ENCODE measurements at places on chromosomes 6 and 20.

GRCh38 chr6:36633915-36634314, 39.8 kb downstream of the SRSF3 start:
- DNase-seq, result no peak

- no peak for DNase-seq
Measured at GRCh38 chr20:7291323-7291943, 523.9 kb downstream of the BMP2 start.

DNA sequence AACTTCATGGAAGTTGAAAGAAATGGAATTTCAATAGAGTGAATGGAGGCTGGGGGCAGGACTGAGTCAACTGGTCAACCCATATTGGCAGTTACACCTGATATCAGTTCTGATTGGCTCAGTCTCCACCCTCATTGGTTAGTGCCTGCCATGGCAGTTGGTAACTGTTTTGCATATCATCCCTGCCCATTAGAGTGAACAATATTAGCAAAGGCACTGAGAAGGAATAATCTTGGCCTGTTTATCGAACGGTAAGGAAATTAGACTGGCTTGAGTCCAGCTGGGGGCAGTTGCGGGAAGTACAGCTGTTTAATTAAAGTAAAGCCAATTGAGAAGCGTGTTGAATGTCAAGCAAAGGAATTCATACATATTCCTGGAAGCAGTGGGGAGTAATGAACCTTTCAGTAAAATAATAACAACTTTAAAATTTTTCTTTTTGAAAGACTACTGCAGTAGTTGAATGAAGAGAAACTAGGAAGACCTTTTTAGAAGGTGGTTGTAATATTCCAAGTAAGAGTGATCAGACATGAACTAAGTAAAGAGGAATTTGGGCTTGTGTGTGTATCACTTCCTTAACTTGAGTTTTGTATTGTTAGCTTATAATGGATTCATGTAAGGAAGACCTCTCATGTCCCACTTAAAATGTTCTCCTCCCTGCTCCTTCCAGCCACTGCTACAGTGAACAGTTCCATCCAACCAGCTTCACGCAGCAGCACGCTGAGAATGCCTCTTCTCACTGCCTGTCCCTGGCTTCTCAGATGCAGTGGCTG, 17.2 kb upstream of the FAM50B start:
- no peak for DNase-seq

DNA sequence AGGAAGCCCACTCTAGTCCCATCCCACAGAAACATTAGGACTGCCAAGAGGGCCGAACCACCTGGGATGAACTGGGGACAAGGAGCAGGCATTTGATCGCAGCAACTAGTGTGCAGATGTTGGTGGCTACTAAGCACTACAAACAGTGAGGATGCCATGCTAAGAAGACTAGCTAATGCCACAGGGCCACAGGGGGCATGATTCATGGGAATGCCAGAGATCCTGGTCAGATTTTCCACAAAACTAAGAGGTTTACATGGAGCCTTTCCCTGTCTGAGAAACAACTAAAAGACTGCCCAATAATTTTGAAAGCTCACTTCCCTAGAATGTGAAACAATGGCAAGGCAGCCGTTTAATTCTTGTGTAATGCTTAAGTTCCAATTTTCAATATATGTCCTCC, 375.9 kb upstream of the PTCHD4 start:
- no peak for DNase-seq

GRCh38 chr6:16764188-16764950, 3.1 kb upstream of the ATXN1 start:
- peak; percentile 73 for DNase-seq

DNA sequence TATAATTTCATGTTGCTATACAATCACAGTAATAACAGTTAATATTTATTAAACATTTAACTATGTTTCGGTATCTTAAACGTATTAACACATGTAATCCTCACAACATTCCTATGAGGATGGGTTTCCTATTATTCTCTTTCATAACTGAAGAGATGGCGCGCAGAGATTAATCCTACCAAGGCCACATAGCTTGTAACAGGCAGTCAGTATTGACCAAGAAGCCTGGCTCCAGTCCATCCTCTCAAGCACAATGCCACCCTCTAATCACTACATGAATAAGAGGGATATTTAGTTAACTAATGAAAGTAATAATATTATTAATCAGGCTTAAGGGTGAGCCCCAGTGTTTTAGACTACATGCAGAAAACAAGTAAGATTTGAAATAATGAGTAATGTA, 149.7 kb upstream of the SIM1 start:
- no peak for DNase-seq

- no peak for DNase-seq
Measured at GRCh38 chr20:48326868-48327267, 500.9 kb downstream of the PREX1 start.

DNA sequence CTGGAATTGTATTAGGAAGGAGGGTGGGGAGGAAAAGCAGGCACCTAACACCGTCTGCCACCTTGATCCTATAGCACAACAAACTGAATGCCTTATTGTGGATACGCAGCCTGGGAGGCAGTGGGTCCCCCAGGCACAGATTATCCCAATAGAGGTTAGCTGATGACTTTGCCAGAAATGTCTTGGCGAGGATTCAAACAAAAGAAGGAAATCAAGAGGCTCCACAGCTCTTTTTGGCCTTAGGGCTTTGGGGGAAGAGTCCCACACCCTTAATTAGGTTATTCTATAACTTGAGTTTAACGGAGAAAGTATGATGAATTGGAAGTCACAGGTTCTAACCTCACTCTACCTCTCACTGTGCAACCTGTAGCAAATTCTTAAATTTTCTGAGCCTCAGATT, 102.0 kb downstream of the MRPL14 start:
- DNase-seq, result no peak

- no peak for DNase-seq
Measured at GRCh38 chr6:82818727-82819126, 246.9 kb downstream of the UBE3D start.

DNA sequence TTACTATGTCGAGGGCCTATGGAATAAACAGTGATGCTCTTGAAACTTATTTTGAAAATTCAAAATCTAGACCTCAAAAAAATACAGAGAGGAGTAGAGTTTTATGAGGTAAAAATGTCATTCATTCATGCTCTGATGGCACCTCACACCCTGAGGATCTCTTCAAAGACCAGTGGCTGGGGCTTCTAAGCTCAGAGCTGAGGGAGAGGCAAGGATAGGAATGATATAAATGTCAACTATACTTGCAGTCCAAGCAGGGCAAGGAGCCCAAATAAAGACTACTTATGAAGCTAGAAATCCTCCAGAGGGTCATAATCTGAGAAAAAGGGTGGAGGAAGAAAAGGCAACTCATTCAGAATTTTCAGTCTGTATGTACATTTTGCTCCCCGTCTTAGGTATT, 136.7 kb upstream of the CARMIL1 start:
- no peak for DNase-seq

DNA sequence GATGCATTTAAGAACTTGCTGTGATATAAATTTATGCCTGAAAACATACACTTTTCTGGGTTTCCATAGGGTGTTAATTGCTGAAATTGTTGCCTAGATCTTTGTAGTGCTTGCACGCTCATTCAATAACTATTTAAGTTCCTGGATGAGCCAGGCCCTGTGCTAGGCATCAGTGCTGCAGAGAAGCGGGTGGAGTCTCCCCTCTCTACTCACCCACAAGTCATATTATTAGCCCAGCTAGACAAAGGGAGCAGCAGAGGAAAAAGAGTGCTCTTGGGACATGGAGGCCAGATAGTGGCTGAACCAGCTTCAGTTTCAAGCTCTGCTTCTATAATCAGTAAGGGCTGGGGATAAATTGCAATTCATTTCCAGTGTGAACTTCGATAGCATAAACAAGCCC, 329.1 kb downstream of the TFAP2B start:
- no peak for DNase-seq

- no peak for DNase-seq
Measured at GRCh38 chr20:62433658-62434497, 6.5 kb upstream of the RBBP8NL start.

- DNase-seq, result peak; percentile 47
Measured at GRCh38 chr6:103672169-103672568, 1187.5 kb downstream of the HACE1 start.

DNA sequence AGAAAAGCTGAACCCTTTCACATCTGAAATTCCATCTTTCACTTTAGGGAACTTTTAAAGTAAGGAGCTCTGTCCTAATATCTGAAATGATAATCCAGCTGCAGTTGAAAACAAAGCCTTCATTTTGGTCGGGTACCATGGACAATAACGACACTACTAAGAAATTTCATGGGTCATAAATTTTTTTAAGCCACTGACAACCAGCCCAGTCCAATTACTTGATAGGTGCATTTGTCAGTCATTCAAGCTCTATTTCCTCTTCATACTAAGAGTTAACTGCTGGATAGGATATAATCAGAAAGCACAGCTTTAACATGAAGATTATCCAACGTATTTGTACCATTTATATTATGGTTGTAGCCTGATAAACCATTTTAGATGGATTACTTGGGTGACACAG, 52.5 kb downstream of the MMUT start:
- no peak for DNase-seq

DNA sequence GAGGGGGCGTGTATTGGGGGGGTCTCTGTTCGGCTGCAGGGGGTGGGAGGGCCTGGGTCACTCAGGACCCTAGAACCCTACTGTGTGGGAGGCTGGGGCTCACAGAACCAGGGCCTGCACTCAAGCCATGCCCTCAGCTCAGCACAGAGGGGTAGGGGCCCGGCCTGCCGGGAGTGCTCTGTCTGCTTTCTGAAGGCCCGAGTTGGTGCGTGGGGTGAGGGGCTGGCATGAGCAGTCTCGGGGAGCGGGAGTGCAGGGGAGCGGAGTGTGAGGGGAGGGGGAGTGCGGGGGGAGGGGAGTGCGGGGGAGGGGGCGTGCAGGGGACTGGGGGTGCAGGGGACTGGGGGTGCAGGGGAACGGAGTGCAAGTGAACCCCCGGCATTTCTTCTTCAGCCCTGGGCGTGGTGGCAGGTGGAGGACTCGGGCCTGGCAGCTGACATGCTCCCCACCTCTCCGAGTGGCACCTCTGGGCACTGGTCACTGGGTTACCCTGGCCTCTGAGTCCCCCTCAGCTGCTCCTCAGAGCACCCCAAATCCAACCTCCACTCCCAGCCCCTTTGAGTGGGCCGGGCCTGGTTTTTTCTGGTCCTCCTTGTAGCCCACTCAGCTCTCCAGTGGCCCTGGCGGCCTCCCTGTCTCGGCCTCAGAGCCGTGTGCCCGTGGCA, 1.0 kb downstream of the COL20A1 start:
- no peak for DNase-seq

DNA sequence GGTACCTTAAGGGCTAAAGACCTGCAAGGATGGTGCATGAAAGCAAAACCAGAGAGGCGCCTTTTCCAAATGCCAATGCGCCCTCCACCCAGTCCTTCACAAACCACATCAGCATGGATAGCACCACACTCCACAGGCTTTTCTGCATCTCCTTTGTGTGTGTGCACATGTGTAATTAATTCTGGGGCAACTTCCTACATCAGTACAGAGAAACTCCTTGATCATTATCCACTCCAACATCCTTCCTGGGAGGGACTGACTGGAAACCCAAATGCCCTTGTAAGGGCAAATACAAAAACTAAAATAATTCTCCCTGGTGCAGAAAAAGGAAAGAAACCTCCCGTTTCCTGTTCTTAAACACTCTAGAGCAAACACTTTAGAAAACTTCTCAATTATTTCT, 10.8 kb downstream of the SLC52A3 start:
- DNase-seq, result no peak

GRCh38 chr6:26412954-26413353, 10.9 kb downstream of the BTN3A1 start:
- no peak for DNase-seq

DNA sequence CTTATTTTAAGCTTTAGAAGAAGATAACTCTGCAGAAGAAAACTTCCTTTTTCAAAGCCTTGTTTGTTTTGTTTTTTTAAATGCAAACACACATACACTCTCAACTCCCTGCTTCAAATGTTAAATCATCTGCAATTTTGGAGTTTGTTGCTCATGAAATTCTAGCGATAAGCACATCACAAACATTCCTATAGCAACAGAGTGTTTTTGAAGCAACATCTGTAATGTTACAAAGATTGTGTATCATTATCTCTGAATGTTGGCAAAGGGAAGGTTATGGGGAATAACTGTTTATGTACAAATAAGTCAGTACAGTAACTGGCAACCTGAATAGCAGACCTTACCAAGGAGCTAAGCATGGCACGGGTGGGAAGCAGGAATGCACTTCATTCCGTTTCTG, 84.8 kb upstream of the MRPS10 start:
- DNase-seq, result no peak

GRCh38 chr6:15905488-15906419, 223.1 kb upstream of the MYLIP start:
- no peak for DNase-seq

GRCh38 chr6:41713159-41713649, 22.2 kb downstream of the TFEB start:
- DNase-seq, result no peak

DNA sequence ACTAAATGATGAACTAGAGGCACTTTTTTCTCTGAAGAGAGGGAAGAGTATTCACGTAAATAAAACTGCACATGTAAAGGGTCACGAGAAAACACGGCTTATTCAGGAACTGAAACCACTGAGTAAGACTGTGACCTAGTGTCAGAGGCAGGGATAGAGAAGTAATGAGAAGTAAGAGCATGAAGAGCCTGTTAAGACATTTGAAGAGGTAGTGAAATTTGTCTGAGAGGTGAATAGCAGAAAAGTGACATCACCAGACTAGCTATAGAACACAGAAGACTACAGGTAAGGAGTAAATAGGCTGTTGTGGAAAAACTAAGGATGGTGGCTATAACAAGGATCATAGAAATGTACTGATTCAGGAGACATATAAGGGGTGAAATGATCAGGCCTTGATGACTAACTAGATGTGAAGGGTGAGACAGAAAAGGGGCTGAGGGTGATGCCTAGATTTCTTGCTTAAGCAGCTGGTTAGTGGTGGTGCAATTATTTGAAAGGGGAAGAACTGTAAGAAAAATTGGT, 76.8 kb downstream of the REV3L start:
- peak; percentile 71 for DNase-seq

DNA sequence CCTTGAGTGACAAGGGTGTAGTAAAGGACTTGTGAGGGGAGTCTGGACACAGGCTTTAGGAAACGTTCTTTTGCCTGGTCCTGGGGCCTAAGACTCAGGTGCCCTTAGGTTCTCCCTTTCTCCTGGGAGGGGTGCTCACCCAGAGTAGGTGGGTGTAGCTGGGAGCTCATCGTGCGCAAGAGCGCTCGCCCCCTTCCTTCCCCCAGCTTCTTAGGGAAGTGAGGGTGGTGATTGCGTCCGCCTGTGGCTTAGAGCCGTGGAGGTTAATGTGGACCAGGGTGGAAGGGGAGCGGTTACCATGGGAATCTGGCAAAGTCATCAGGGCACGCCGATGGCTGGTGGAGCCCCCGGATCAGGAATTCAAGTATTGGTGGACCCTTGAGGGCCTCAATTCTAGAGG, 3.3 kb upstream of the AARS2 start:
- no peak for DNase-seq

DNA sequence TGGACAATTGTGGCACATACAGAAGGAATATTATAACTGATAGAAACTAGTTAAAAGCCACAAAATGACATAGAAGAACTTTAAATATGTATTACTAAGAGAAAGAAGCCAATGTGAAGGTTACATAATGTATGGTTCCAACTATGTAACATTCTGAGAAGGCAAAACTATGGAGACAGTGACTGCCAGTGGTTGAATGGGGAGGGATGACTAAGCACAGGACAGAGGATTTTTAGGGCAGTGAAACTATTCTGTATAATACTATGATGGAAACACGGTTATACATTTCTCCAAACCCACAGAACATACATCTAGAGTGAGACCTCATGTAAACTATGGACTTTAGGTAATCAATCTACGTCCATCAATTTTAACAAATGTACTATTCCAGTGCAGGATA, 22.4 kb downstream of the SYNCRIP start:
- no peak for DNase-seq

GRCh38 chr20:64146301-64146935, 17.8 kb upstream of the MYT1 start:
- no peak for DNase-seq

GRCh38 chr6:2958331-2958711, 13.0 kb downstream of the SERPINB6 start:
- no peak for DNase-seq
